Left kidney (tissue), 8 donors: ENCODE measurements at places on chromosomes 6 and 20. TPM values are rescaled to one million over a fixed set of nuclear protein-coding genes. Genes with fewer than 3 reads are reported as not detected.

DNA sequence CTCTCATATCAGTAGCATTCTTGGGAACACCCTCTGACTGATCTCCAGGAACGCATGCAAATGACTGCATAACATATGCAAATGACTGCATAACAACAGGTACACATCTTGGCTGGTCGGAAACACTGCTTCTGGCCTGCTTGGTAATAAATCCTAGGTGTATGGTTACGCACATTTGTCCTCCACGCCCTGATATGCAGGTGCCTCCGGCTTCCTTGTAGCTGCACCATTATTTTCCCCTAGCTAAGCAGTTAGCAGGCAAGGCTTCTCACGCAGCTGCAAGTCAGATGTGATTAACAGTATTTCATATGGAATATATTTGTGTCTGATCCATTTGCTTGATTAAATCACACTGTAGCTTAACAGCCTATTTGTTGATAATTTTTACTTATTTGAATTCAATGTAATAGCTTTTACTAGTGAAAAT, 5.9 kb downstream of the RPS6KA2 start:
- DNase-seq, result no peak

- no peak for DNase-seq
Observed at GRCh38 chr20:3560578-3560977, 89.8 kb downstream of the ATRN start.

- DNase-seq, result no peak
Observed at GRCh38 chr20:31527266-31527665, 13.0 kb downstream of the HM13 start.

DNA sequence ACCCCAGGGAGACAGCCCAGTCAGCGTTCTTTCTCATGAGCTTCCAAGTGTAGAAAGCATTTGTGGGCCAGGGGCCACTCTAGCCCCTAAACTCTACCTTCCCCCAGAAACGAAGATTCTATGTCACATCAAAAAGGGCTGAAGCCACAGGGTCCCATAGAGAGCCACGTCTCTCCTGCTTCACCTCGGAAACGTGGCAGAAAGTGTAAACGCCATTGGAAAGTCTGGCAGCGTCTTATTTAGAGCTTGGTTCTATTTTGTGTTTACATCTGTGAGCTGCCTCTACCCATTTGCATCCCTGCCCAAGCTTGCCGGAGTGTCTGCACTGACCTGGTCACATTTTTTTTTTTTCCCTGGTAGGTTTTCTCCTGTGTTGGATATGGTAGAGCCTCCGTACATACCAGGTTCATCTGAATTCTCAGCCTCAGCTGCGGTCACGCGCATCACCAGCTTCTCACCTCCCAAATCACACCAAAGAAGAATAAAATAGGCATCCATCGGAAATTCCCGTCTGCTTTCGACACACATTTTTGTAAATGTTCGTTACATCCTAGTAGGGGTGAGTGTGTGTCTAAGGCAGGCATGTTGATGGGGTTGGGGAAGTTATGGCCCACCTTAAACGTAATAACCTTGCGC, 62.6 kb downstream of the NPEPL1 start:
- DNase-seq, result no peak

RGS17 gene
- 3.6 TPM for polyA plus RNA-seq
